ENCODE measurements at places on chromosomes 5 and 9.

GRCh38 chr5:167507463-167508233 is 783.8 kb upstream of the WWC1 start:
- DNase-seq = no peak

DNA sequence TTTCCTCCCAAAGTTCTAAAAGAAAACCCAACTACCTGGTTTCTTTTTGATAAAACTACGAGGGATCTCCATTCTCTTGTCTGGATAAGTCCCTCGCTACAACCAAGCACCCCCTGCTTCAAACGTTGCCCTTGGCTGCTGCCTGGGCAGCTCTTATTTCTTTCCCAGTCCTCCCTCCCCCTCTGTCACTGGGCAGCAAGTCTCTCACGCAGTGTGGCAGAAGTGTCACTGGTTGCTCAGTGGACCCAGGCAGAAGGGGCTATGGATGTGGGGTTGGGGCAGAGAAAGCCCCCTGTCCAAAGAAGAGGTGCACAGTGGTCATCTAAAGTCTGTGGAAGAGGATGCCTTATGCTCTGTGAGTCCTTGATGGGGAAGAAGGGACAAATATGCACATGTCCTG is 7.2 kb upstream of the SMIM32 start:
- DNase-seq = no peak

DNA sequence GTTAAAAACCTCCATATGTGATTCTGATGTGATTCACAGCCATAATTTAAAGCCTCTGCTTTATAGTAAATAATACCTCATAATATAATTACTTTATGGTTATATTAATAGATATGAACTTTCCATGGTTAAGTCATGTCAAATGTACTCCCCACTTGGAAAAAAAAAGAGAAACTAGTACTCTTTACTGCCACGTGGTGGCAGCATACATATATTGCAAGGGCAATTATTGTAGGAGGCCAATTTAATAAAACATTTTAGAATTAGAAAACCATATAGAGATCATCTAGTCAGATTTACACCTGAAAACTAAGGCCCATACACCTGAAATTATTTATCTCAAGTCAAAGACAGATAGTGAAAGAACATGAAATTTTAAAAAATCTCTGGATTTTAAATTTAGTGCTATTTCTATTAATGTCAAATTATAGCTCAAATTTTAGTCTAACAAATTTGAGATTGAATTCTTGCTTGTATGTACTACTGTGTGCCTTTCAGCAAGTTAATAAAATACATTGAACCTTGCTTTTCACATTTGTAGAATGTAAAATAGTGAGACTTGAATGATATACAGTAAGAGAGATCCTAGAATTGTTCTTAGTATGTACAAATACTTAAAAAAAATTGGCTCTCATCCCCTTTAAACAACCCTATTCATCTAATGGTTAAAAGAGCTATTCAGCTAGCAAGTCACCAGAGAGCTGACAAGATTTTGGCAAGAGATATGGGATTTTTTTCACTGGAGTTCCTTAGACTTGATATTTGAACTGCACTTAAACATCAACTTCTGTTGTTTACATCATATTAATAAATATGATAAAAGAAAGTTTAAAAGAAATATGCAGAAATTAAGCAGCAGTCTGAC is 603.8 kb downstream of the TLE4 start:
- DNase-seq = no peak

GRCh38 chr9:22809371-22809770 is 362.7 kb downstream of the DMRTA1 start:
- no peak for DNase-seq

DNA sequence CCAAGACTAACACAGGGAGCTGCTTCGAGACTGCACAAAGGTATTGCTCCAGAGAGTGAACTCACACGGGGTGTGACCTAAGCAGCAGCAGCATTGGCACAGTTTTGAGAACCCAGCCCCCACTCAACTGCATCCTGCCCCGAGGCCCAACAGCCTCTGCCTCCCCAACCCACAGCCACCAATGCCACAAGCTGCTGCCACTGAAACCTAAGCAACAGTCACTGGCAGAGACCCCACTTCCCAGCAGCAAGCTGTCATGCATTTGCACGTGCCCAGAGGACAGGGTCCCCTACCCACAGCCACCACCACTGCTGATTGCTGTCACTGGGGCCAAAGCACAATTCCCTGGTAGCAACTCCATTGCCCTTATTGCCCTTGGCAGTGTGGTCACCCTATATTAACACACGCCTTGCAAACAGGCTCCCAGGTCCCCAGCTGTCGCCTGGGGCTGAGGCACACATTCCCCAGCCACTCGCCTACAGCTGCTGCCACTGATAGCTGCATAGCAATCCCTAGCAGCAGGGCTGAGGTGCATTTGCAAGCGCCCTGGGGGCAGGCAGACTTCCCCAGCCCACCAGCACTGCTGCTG is 141.0 kb downstream of the AGTPBP1 start:
- no peak for DNase-seq

DNA sequence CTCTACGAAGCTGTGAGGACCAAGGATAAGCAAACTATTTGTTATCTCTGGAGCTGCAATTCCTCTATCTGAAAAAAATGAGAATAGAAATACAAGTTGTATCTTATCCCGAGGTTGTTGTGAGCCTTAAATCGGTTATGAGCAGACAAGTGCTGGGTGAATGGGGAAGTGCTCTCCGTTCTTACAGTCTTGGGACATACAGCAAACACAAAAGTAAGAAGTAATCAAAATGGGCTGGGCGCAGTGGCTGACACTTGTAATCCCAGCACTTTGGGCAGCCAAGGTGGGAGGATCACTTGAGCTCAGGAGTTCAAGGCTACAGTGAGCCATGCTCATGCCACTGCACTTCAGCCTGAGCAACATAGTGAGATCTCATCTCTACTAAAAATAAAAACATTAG is 31.7 kb downstream of the ITK start:
- DNase-seq = no peak

DNA sequence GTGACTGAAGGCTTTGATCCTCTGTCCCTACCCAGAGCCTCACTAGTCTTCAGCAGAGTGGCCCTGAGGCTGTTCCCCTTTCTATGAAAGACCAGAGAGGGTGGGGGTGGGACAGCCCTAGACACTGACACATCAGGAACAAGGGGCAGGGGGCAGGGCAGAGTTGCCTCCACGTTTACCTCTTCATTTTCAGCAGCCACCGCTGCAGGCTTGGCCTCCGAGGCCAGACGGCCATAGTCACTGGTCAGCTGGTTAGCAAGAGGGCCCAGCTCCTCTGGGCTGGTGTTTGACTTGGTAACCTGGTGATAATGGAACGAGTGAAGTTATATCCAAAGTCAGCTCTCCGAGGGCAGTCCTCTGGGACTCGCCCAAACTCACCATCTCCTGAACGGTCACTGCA is 15.6 kb upstream of the TPM2 start:
- no peak for DNase-seq

DNA sequence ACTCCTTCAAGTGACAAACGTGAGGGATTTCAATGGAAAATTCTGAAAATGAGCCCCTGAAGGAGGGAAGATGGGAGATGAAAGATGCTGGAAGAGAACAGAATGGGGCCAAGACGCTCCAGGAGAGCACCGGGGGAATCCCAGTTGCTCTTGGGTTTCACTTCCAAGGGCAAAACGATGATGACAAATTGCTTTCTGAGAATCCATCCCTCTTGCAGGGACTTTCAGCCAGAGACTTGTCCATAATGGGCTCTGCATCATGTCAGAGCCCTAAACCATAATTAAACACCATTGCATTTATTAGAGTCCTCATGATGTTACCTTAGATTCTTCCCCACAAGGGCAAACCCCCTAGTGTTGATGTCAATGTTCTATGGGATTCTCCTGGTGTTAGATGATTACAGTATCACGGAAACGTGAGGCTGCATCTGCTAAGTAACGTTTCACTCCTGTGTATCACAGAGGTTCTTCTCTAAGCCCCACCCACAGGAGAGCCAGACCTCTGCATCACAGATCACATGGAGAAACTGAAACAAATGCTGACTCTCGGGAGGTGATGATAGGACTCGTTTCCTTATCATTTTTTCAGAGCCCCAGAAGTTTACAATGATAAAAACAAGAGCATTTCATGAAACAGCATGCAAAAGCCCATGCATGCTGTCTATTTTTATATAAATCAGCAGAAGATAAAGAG is 114.4 kb downstream of the TENT4A start:
- DNase-seq = no peak

- DNase-seq = no peak
Measured at GRCh38 chr9:130989891-130990290, 19.1 kb upstream of the LAMC3 start.

- DNase-seq = no peak
Measured at GRCh38 chr5:149434162-149435014, 55.3 kb upstream of the IL17B start.

GRCh38 chr5:73735032-73735734 is 109.2 kb downstream of the ARHGEF28 start:
- DNase-seq = no peak

GRCh38 chr9:129712634-129713401 is 40.0 kb downstream of the PTGES start:
- no peak for DNase-seq

- no peak for DNase-seq
Measured at GRCh38 chr5:36177715-36178523, 26.0 kb downstream of the SKP2 start.

- no peak for DNase-seq
Measured at GRCh38 chr5:92505925-92506324, 1075.1 kb downstream of the NR2F1-AS1 start.

- no peak for DNase-seq
Measured at GRCh38 chr5:95624368-95624767, 4.5 kb downstream of the GPR150 start.

- no peak for DNase-seq
Measured at GRCh38 chr9:90981726-90982125, 180.1 kb downstream of the SYK start.

- DNase-seq = no peak
Measured at GRCh38 chr9:69748304-69748703, 11.5 kb downstream of the PTAR1 start.

DNA sequence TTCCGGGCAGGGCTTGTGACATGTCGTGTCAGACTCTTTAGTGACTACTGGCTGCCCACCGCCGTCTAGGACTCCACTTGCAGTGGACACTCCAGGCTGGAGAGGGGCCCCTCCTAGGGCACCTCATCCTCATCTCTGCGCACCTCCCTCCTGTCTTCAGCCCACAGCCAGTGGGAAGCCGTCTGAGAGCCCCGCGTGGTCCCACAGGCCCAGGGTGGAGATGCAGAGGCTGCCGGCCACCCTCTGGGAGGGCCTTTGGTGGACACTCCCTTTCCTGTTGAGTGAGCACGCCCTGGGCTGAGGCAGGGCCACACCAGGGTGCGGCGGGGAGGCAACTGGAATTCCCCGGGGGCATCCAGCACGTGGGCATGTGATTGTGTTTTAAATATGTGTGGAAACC is 80.5 kb downstream of the IRX2 start:
- no peak for DNase-seq

DNA sequence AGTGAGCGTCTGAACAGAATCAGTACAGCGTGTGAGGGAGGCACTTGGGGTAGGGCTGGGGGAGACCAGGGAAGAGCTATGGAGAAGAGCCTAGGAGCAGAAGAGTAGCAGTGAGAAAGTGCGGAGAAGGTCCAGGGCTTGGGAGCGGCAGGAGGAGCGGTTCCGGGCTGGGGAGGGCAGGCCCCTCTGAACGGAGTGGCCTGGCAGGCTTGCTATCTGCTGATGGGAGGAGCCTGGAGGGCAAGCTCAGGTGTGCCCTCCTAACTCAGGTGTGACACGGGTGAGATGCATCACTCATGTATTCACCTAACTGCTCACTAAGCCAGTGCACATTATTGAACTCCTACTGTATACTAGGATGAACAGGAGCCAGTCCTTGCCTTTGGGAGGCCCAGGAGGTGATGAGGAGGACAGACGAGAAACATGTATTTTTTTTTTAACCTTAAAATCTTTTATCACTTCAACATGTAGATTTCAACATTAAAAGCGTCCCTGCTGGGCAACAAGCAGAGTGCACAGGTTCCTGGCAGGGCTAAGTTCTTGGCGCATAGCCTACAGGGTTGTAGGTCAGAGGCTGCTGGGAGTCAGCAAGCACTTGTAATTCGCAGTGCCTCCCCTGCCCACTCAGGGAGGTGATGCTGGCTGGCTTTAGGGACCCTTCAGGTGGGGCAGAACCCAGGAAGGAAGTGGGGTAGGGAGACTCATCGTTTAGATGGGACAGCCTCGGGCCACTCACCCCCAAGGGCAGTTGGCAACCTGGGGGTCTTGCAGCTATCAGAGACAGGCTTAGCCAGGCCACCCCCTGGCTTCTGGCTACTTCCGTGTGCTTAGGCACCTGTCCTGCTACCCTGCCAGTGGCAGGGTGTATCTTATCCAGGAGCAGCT is 55.5 kb downstream of the TMOD1 start:
- no peak for DNase-seq

GRCh38 chr5:153347611-153348010 is 142.9 kb upstream of the GRIA1 start:
- DNase-seq = no peak

DNA sequence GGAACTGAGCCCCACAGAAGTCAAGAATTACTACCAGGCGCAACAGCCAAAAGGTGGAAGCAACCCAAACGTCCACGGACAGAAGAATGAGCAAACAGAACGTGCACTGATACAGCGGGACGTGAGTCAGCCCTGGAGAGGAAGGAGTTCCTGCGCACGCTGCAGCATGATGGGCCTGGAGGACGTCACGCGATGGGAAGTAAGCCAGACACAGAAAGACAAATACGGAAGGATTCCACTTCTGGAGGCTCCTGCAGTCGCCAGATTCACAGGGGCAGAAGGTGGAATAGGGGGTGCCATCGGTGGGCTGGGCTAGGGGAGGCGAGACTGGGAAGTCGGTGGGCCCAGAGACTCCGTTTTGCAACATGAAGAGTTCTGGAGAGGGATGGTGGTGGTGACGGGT is 80.3 kb upstream of the PHYKPL start:
- no peak for DNase-seq

DNA sequence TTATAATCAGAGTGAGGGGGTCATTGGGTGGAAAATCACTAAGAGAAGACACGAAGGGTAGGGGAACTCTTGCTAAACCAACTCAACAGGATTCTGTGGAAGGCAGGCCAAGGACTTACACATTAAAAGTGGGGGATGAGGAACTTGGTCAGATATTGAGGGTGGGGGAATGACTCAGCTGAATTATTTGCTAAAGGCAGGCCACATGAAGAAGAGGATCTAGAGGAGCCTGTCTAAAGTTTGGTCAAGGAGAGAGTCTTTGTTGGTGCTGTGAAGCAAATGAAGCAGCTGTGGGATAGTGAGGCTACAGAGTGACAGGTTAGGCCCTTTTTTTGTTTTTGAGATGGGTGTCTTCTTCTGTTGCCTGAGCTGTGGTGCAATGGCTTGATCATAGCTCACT is 63.9 kb upstream of the SPRY4 start:
- DNase-seq = no peak

GRCh38 chr5:136094913-136095641 is 37.6 kb upstream of the SMAD5 start:
- DNase-seq = no peak

GRCh38 chr5:14109771-14110170 is 33.4 kb upstream of the TRIO start:
- DNase-seq = no peak

- DNase-seq = no peak
Measured at GRCh38 chr5:176570044-176570443, 20.9 kb downstream of the CDHR2 start.

Data from activated T-helper 1 cell treated with anti-CD3 and anti-CD28 coated beads, Interleukin-2, amount 50 U/mL, for 16 hours (primary cell).